ENCODE measurements at places on chromosomes 3 and 15.

- no peak for DNase-seq
Measured at GRCh38 chr3:4449043-4449805, 17.8 kb downstream of the SUMF1 start.

DNA sequence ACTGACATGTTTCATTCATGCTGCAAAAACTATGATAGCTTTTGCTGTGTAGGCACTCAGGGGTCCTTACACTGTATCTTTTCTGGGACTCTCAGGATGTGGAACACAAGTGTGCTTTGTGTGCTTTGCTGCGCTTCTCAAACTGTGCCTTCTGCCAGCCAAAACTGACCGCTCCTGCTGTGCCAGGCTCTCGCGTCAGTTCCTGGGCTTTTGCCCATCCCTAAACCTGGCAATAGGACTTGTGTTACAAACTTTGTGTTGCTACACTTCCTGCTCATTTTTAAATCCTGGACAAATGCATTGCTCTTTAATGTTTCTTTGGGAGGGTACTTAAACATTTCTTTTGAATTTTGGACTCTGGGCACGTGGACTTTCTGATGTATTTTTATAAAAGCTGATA, 60.3 kb downstream of the DIPK2A start:
- DNase-seq: no peak

- DNase-seq: no peak
Measured at GRCh38 chr3:116176974-116177555, 268.2 kb downstream of the LSAMP start.

DNA sequence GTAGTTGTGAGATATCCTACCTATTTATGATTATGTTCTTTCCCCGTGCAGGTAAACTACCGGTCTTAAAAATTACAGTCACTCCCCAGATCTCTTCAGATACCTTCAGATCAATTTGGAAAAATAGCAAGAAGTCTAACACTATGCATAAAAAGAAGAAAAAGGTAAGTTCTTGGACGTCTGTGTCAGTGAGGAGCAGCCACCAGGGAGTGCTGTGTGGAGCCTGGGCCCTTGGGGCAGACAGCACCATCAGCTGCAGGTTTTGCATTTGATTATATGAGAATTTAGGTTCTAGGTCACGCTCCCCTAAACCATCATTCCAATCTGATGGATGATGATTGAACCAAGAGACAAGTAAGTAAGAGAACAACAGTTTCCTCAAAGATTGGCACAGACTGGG, 8.9 kb upstream of the RNF7 start:
- DNase-seq: no peak

- no peak for DNase-seq
Measured at GRCh38 chr3:49649576-49649975, 24.6 kb upstream of the APEH start.

DNA sequence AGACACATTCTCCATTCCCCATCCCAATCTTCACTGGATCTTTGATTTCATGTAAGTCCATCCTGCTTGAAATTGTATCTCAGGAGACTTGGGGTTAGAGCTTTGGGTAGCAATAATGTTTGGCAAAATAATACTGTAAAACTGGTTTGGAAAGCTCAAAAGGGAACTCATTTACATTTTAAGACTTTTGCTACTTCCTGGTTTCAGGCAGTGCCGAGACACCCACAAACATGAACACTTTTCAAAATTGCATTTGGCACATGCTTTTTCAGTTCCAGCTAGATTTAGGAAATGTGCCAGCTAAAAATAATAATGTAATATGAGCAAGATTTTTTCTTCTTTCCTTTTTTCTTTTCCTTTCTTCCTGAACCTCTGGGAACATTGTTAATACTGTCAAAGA, 145.7 kb upstream of the CBLB start:
- DNase-seq: no peak

DNA sequence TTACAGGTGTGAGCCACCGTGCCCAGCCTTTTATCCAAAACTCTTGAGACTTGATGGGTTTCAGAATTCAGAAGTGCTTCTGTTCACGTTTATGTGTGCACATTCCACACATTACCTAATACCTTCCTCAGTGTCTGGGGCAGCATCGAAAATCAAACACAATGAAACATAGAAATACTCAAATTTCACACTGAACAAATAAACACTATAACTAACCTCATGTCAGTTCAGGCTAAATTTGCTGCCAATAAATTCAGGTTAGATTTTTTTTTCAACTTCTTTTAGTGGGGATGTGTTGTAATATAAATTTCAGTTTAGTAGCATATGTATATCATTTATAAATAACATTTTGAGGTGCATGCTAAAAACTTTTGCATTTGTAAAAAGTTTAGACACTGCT, 2.8 kb downstream of the EIF2AK4 start:
- DNase-seq: no peak

DNA sequence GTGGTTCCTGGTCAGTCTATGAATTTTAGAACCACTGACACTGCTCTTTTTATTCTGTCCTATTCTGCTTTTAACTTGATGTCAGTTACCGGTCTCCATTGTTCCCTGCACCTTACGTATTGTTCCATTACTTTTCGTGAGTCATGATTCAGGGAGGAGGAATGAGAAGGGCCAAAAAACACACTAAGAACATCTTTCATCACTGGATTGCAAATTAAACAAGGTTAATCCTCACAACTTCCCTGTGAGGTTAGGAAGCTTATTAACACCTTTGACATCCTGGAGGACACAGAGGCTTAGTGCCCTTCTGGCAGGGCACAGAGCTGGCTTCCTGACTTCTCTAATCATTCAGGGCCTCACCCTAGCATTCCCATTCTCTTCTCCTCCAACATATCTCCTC, 227.6 kb upstream of the SATB1 start:
- no peak for DNase-seq

- no peak for DNase-seq
Measured at GRCh38 chr15:98683831-98684230, 35.5 kb downstream of the IGF1R start.

- DNase-seq: no peak
Measured at GRCh38 chr3:159881828-159882309, 106.8 kb upstream of the IL12A start.
